Kasumi-1 (cell line): ENCODE measurements at places on chromosomes 7 and 10.

- DNase-seq, result peak; percentile 88
These were observed at the start of gene SAMD9 for GRCh38 chr7:93117852-93118530. Gene SAMD9 (minus strand): TSS chr7:93117979. CDS start chr7:93106097, 11,882 bp downstream.

GRCh38 chr10:11335167-11335652 lies 276.2 kb downstream of the USP6NL start:
- DNase-seq, result peak; percentile 86

DNA sequence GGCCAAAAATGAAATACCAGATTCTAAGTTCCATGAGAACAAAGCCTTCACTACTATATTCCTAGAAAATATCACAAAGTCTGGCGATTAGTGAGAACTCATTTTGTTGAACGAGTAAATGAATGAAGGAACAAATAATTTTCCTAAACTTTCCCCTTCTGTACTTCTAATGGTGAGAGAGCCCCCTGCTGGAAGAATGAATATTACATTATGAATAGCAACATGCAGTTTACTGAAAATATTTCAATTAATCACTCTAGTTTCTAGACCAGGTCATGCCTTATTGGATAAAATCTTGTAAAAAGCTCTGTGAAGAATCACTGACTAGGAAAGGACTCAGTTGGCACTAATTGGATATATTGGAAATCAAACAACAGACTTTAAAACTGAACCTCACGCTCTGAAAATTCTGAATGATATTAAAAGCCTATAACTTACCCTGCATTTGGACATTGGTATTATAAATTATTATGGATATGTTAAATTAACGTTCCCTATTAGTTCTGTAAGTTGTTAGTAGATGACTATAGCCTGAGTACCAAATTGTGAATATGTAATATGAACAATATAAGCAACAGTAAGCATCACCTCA lies 32.4 kb upstream of the MTPN start:
- DNase-seq, result peak; percentile 77

DNA sequence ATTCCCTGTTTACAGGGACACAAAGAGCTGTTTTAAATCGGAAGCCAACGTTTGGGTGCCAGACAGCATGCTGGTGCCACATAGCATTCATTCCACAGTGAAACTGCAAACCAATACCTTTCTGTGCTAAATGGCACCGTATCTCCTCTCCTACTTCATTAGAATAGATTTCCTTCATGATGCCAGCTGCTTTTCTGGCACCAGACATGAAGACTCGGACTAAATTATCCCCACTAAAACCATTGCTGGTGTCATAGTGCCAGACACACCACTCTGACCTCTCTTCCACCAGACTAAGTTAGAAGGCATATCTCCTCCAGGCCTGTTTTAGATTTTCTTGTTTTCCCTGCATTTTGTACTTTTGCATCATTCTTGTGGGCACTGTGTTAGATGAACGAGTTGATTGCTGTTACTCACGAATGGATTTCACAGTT lies 155.1 kb downstream of the ETV1 start:
- no peak for DNase-seq
